CD4-positive, alpha-beta T cell treated with Interleukin-6 at 100 ng/mL for 8 hours (primary cell): ENCODE measurements at places on chromosomes 12 and 14.

DNA sequence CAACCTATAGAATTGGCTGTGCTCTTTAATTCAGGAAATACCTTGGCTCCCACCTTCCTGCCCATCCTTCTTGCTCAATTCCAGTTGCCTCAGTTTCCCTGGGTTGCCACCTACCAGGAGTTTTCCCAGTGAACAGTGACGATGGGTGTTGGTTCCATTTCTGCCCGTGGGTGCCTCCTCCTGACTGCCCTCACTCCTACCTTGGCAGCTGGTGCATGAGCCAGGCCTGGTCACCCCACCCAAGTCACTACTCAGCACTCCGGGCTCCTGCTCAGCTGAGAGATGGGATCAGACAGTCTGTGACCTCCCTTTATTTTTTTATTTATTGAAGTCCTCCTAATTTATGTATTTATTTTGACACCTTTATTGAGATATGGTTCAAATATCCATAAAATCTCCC is 31.0 kb upstream of the PTGR2 start:
- no peak for DNase-seq

DNA sequence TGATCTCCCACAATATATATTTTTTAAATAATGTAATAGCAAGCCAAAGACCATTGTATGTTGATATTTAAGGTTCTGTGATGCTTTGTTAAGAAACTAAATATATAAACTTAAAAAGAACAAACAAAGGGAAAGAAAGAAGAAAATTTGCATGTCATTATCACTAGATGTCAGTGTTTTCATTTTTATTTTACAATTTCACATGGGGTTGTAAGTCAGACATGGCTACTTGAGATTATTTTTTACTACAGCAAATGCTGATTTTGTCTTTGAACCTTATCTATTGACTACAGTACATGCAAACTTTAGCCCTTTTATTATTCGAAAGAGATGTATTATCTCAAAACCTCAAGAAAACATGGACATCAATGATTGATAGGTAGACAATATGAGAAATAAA is 36.1 kb downstream of the SLCO1C1 start:
- no peak for DNase-seq

DNA sequence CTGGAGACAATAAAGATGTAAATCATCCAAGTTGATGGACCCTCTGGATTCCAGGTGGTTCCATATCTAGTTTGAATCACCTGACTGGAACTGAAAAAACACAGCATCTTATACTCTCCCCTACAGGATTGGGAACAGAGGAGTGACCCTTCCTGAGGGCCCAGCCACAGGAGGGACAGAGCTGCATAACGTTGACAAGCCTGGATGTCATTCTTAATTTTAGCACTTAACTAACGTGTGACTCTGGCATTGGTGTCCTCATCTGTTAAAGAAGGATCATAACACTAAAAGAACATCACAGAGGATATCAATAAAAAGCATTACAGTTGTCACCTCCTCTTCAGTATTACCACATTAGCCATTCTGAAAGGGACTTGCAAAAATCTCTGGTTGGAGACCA is 47.7 kb downstream of the STON2 start:
- no peak for DNase-seq

DNA sequence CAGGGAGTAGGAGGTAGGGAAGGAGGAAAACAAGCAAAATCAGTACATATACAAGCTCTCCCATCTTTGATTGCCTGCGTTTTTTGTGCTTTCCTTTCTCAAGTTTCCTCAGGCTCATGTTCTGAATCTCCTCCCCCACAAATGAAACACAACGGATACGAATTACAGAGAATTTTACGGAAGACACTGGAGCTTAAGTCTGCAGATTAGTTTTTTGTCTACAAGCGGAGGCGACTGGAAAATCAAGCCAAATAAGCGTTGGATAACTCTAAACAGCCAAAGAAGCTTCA is 612 bp downstream of the WBP11 start:
- no peak for DNase-seq

- DNase-seq, result peak; percentile 39
These were observed 25.6 kb upstream of the KRAS start for GRCh38 chr12:25276199-25276937.
